ENCODE measurements at places on chromosomes 6 and 20.

- no peak for DNase-seq
Observed at GRCh38 chr20:4091490-4092479, 76.4 kb upstream of the RNF24 start.

GRCh38 chr6:42514745-42515144 is 49.1 kb upstream of the UBR2 start:
- DNase-seq, result no peak

- no peak for DNase-seq
Observed at GRCh38 chr6:101195588-101195987, 197.9 kb upstream of the GRIK2 start.

- DNase-seq, result no peak
Observed at GRCh38 chr6:97292671-97293070, 9.7 kb upstream of the MMS22L start.

GRCh38 chr20:15200147-15200565 is 862.7 kb upstream of the FLRT3 start:
- DNase-seq, result no peak

DNA sequence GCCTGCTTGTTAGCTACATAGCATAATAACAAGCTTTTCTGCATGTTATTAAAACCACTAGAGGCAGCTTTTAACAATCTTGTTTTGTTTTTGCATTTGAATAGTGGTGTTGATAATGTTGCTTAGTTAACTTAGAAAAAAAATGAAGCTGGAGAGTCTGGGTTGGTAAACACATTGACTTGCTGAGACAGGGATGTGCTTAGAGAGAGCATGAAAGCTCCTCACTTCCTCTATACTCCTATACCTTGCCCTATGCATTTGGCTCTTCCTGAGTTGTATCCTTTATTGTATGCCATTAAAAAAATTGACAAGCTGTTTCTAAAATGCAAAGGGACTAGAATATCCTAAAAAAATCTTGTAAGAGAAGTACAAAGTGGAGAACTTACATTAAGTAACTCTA is 13.6 kb downstream of the FAM83B start:
- no peak for DNase-seq

DNA sequence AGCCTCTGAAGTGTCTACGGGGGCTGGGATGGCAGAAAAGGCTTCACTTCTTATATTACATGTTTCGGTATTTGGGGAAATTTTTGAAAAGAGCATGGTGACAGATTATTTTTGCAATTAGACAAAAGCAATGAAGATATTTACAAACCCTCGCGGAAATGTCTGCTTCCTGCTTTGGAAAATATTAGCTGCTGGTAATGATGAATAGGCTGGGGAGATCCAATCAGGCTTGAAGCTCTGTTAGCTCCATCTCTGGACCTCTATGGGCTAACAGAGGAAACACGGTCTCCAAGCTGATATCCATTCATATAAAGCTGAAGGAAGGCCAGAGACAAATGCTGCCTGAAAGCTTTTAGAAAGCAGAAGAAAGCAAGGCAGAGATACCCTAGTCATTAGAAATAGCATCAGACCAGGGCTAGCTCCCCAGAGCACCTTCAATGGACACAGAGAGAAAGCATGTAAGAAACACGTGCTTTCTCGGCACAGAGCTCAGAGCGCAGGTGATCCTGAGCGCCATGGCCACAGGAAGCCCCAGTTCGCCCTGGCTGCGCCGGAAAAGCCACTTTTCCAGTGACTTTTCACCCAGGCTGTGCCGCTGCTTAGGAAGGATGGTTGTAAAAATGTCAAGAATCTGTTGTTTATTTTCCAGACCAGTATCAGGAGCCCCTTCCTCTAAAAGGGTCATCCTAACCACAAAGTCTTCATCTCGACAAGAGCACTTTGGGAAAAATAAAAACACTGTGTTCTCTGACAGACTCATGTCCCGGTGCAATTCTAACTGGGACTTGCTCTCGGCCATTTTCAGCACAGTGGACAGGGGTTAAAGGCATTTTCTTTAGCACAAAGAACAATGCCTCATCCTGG is 68.5 kb upstream of the NFATC2 start:
- DNase-seq, result no peak

GRCh38 chr6:137845460-137845859 is 21.6 kb upstream of the TNFAIP3 start:
- DNase-seq, result no peak

- DNase-seq, result no peak
Observed at GRCh38 chr6:6379573-6379972, 59.1 kb upstream of the F13A1 start.

- no peak for DNase-seq
Observed at GRCh38 chr6:137949686-137950390, 82.8 kb downstream of the TNFAIP3 start.

DNA sequence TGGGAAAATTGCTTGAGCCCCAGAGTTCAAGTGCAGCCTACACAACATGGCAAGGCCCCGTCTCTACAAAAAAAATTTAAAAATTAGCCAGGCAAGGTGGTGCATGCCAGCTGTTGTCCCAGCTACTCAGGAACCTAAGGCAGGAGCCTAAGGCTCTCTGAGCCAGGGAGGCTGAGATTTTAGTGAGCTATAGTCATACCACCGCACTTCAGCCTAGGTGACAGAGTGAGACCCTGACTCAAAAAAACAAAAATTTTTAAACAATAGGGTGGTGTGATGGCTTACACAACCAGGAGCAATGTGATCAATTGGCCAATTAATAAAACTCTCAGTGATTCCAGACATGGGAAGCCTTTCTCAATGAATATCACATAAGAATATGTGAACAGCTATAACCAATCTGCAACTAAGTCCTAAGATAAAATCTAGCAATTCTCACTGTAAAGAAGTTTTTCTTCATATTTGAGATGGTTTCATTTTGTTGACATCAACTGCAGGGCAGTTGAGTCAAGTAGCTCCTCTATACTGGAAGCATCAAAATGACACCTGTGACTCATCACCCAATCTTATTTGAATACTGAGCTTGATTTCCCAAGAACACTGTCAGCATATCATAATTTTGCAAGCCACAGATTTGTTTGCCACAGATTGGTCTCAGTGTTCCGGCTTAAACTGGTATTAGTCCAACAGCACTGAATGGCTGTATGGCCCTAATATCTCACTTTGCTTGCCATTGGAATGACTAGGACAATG is 169.0 kb upstream of the GJE1 start:
- DNase-seq, result no peak

DNA sequence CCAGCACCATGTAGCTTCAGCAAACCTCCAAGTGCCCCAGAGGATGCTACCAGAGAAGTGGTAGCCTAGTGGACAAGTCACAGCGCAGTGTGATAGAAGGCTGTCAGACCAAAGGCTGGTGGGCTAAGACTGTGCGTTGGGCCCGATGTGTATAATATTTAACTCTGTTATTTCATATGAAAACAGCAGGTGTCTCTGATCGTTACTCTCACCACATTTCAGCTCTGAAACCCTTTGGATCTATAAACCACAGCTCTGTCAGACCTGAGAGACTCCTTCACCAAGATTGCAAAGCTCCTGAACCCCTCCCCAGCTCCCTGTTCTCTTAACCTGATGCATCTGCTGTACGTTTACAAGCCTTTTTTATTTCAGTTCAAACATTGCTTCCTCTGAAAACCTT is 43.8 kb downstream of the ISM1 start:
- no peak for DNase-seq

DNA sequence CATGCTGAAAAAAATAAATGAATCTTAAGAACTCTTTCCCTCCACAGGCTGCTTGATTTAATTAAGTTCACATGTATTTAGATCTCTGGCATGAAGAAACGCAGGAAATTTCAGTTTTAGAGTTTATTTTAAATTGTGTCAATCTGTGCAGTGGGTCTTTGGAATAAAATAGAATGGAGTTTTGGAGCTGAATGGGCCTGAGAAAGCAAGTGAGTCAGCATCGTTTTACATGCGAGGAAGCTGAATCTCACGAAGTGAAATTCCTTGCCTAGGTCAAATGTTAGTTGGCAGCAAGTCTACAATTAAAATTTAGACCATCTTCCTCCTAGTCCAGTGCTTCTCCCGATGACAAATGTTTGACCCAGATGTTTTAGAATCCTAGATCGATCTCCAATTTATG is 22.4 kb downstream of the MAP7 start:
- no peak for DNase-seq

DNA sequence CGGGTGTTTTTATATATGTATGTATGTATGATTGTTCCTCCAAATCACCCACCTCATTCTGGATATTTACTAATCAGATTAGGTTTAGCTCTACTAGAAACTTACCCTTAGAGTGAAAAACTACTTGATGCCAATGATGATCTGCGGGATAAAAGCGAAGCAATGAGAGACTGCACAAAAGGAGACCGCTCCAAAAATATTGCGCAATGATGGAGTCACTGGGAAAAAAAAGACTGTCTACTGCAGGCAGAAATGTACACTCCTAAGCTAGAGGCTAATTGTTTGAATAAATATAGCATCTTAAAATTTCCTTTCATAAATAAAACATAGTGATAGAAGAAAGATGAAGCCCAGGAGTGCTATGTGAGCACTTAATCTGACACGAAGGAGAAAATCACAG is 7.3 kb downstream of the RAB32 start:
- DNase-seq, result no peak
